ENCODE measurements at places on chromosomes 13 and 19. TPM values are rescaled to one million over a fixed set of nuclear protein-coding genes. Genes with fewer than 3 reads are reported as not detected.

GRCh38 chr19:49651820-49652550 lies 10.0 kb downstream of the SCAF1 start:
- no peak for DNase-seq

DNA sequence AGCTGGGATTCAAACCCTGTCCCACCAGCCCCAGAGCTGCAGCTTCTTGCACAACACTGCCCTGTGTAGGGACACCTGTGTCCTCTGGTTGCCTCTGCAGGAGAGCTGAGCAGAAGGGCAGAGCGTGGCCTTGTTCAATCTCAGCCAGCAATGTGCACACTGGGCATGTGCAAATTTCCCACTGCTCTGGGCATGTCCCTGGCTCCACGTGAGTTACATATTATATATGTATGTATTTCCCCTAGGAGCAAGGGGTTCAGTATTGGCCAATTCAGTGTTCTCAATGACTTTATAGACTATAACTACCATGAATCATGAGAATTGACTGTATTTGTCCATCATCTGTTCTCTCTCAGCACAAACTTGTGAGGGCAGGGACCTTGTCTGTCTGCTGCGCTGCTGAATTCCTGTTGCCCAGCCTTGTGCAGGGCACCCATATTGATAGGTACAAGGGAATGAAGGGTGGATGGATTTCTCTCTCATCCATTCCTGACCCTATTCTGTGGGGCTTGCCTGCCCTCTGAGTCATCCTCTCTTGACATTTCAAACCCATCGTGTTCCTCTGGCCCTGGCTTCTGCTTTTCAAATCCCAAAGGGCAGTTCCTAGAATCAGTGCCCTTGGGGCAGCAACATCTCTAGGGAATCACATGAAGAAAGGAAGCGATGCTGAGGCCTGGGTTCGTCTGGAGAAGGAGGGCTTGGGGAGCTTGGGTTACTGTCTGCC lies 69.7 kb downstream of the ERICH6B start:
- DNase-seq: no peak

SCN1B gene
- total RNA-seq: 58.7 TPM

DNA sequence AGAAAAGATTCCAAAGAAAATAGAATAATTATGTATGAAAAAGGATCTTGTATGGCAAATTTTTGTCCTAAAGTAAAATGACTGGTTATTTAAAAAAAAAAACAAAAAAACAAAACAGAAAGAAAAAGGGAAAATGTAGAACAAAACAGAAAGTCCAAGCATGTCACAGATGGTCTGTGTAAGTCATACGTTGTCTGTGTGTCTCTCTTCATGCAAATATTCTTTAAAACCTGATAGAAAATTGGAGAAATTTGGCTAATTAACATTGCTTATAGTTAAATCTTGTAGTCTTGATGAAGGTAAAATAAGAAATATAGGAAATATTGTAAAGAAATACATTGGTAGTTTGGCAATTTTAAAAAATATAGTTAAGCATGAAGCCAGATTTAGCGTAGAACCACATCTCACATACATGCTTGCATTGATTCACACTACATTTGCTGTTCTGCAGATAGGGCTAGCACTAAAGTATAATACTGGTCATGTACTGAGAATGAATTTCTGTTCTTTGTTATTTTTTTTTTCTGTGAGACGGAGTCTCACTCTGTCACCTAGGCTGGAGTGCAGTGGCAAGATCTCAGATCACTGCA lies 58.4 kb downstream of the SPRYD7 start:
- DNase-seq: no peak

ATXN8OS gene
- total RNA-seq: not detected

DNA sequence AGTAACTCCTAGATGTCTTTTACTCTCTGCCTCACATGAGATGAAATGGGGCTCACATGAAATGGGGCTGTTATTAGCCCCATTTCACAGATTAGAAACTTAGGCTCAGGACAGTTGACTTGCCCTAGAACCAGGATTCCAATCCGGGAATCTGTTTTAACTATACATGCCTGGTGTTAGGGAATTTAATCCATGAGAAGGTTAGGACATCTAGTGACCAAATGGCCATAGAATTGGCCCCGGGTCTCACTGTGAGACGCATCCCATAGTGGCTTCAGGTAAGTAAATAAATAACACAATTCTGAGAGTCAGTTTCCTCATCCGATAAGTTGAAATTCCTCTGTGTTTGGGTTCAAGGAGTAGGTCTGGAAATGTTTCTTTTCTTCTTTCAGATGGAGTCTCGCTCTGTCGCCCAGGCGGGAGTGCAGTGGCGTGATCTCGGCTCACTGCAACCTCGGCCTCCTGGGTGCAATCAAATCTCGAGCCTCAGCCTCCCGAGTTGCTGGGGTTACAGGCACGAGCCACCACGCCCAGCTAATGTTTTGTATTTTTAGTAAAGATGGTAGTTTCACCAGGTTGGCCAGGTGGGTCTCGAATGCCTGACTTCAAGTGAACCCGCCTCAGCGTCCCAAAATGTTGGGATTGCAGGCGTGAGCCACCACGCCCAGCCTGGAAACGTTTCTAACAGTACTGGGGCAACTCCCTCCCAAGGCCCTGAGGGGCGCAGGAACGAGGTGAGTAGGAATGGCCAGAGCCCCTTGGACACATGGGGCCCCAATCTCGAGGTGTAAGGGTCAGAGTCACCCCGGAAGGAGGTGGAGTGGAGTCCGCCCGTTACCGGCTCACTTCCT lies 1.2 kb upstream of the ZNF574 start:
- no peak for DNase-seq

DNA sequence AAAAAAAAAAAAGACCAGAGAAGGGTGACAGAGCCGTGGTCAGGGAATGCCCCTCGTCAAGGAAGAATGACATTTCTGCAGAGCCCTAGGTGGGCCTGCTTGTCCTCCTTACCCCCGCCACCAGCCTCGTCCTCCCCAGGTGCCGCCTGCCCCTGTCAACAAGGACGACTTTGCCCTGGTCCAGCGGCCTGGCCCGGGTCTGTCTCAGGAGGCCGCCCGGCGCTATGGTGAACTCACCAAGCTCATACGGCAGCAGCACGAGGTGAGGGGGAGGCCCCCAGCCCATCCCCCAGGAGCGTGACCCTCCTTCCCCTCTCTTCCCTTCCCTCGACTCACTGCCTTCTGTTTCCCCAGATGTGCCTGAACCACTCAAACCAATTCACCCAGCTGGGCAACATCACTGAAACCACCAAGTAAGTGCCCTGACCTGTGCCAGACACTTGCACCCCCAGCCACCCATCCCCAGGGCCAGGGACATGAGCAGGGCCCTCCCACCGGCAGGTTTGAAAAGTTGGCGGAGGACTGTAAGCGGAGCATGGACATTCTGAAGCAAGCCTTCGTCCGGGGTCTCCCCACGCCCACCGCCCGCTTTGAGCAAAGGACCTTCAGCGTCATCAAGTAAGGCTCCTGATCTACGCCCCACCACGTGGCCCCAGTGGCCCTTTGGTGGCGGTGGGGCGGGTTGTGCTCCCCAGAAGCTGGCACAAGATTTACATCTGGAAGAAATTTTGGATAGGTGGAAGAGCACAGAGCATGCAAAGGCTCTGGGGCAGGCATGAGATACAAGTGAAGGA lies 14.8 kb downstream of the PODNL1 start:
- DNase-seq: no peak

- DNase-seq: no peak
Measured at GRCh38 chr19:39163621-39164020, 33.1 kb upstream of the NCCRP1 start.

ABCA7 gene
- total RNA-seq: 10.5 TPM

GRCh38 chr13:91302111-91302510 lies 45.4 kb upstream of the MIR17HG start:
- no peak for DNase-seq

GRCh38 chr13:25330541-25330940 lies 29.1 kb downstream of the NUP58 start:
- DNase-seq: no peak

CASP14 gene
- total RNA-seq: not detected

GRCh38 chr13:98796191-98796590 lies 43.7 kb upstream of the SLC15A1 start:
- no peak for DNase-seq

DNA sequence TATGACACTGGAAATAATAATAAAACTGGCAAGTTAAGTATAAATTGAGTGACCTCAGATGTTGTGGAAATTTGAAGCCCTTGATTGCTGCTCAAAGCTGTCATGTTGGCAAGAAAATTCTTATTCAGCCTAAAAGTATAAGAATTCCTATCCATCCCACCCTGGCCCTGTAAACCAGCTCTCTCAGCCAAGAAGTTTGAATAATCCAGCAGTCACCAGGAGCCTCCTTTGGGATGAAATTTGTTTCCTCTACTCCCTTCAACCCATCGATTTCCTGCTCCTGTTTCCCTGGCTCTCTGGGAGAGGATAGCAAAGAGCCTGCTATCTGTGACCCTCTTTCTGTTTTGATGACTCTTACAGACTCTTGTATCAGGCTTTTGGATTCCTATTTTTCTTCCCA lies 169.3 kb downstream of the LHFPL6 start:
- no peak for DNase-seq

GRCh38 chr13:49789968-49790367 lies 2.5 kb downstream of the KPNA3 start:
- no peak for DNase-seq

Data from cardiac septum (tissue), 1 donor.